SK-MEL-5 (cell line): ENCODE measurements at places on chromosomes 16 and 17. TPM values are rescaled to one million over a fixed set of nuclear protein-coding genes. Genes with fewer than 3 reads are reported as not detected.

The PROCA1 gene
- total RNA-seq, result 0.16 TPM in 1 of 2 replicates, not detected in the other

The DNAAF8 gene
- total RNA-seq, result 0.11 and 0.19 TPM in 2 replicates

The KRT38 gene
- total RNA-seq, result not detected in 2 replicates

The HOXB5 gene
- total RNA-seq, result not detected in 2 replicates

The PIMREG gene
- 23.2 and 24.6 TPM in 2 replicates for total RNA-seq
